Fibroblast of lung (primary cell): ENCODE measurements at places on chromosomes 4 and X.
A peak's percentile ranks its signal among the peaks of the same experiment; 100 is the strongest.

- DNase-seq, result peak; percentile 40
Observed at GRCh38 chr4:15163284-15163645, 161.0 kb downstream of the CPEB2 start.

DNA sequence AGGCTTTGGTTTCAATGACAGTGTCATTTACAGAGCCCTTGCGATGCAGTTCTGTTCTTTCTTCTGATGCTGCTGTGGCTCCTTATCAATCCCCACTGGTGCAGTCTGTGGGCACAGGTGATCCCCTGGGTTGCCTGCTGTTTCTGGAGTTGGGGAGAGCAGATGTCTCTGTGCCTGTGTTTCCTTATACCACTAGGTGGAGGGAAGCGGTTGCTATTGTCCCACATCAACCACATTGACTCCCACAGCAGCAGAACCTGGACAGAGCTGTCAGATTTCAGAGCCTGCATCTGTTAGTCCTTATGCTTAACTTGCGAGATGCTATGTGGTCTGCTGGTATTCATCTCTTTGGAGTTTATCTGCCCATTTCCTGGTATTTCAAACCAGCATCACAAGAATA lies 57.7 kb downstream of the NEIL3 start:
- no peak for DNase-seq

DNA sequence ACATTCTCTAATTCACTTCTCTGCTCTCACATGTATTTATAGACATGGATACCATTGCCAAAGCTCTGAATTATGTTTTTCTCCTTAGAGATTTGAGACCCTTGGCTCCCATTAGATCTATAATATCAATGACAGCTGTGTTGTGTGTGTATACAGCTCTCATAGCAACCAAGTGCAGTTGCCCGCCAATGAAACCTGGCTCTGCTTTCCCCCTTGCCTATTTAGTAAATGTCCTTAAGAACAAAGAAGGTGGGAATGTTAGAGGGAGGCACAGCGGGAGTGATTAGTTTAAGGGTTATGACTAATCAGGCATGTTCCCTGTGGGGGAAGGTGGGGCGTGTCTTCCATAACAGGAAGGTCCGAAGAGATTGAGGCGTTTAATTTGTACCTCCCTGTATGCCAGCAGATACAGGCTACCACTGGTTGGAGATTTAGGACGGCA lies 100.5 kb upstream of the TBC1D9 start:
- DNase-seq, result peak; percentile 55

- no peak for DNase-seq
Observed at GRCh38 chrX:24002167-24002566, 24.8 kb downstream of the KLHL15 start.

DNA sequence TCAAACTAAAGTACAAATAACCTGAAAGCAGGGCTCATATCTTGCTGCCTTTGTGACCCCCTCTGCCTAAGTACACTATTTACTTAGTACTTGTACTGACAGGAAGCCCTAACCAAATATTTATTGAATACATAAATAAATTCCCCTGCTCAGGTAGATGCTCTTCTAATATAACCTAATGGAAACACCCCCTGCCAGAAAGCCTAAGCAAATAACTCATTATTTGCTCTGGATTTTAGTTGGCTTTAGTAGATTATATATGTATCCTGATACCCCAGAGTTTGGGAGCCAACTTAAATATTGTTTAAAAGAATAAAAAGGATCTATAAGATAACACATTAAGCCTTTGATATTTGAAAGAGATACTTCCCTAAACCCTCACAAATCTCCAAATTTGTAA lies 318.2 kb downstream of the PPP1R2C start:
- DNase-seq, result no peak

DNA sequence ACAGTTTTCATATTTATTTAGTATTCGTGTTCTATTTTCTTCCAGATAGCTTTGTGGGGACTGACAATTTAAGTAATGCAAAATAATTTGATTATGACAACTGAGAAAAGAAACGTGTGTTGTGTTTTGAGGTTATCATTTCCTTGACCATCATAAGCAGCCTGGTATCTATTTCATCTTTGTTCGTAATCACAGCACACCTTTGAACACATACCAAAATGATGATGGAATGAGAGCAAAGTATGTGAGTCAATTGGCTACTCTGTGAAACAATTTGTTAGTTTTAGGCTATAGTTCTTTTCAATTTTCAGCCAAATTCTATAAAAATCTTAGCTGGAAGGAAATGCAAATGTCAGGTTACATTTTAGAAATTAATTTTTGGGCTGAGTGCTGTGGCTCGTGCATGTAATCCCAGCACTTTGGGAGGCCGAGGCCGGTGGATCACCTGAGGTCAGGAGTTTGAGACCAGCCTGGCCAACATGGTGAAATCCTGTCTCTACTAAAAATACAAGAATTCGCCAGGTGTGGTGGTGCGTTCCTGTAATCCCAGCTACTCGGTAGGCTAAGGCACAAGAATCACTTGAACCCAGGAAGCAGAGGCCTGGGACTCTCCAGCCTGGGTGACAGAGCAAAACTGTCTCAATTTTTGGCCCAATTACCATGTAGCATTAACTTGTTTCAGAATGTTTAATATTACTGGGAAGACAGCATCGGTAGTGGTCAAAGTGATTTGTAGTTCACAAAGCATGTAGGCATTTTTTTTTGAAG lies 1.1 kb upstream of the DUSP21 start:
- DNase-seq, result peak; percentile 5

- DNase-seq, result no peak
Observed at GRCh38 chr4:158870282-158870625, 101.4 kb downstream of the FNIP2 start.

DNA sequence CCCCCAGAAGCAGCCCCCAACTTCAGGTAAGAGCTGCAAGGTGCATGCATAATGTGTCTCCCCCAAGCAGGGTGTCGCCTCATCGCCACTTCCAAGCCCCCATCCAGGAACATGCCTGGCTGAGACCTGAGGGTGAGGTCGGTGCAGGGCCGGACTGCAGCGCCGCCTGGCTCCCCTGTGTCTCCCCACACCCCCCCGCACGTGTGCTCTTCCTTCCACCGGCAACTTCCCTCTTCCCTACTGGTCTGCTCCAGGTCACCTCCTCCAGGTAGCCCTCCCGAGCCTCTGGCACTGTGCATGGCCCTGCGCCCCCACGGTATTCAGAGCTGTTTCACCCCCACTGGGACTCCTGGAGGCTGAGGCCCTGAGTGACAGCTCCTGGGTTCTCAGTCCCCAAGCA lies 2.2 kb upstream of the BGN start:
- no peak for DNase-seq

GRCh38 chr4:4338210-4339001 lies 48.4 kb downstream of the ZBTB49 start:
- no peak for DNase-seq

- no peak for DNase-seq
Observed at GRCh38 chrX:50068285-50068563, 132.6 kb downstream of the AKAP4 start.

DNA sequence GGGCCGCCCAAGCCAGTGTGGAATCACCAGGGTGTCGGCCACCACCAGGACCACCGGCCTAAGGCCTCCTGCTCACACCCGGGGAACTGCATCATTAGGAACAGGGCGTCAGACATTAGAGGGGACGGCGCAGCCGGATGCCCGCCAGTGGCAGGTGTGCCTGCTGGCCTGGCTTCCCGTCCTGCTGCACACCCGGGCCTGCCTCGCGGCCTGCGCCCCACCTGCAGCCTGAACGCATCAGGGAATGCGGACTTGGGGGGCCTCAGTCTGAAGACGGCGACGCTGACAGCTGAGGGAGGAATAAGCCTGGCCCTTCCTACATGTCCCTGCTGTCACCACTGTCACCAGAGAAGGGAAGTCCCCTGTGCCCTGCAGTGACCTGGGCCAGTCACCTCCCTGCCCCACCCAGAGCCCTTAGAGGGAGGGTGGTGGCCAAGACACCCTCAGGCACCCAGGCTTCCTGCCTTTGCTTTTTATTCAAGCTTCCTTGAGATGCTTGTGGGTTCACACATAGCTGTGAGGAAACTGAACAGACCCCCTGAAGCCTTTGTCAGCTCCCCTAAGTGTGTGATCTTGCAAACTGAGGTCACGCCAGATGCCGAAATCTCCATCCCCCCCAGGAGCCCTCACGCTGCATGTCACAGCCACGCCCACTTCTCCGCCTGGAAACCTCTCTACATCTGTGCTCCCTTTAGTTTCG lies 3.2 kb downstream of the DGKQ start:
- no peak for DNase-seq

GRCh38 chr4:17504081-17504480 lies 7.8 kb downstream of the QDPR start:
- no peak for DNase-seq

DNA sequence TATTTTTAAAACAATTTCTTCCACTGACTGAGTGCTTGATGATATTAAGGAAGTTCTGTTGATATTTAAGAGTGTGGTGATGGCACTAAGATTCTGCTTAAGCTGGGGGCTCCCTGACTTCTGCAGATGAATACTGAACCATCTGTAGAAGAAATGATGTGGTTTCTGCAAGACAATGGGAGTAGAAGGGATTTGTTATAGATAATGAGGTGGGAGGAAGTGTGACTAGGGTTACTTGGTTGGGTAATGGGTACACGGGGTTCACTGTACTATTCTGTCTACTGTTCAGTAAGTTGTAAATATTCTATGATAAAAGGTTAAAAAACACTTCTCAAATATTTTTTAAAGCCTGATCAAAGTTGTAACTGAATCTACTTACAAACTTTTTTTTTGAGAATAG lies 60.9 kb upstream of the TXK start:
- DNase-seq, result peak; percentile 12

GRCh38 chr4:22019676-22020075 lies 71.1 kb upstream of the KCNIP4 start:
- DNase-seq, result no peak

DNA sequence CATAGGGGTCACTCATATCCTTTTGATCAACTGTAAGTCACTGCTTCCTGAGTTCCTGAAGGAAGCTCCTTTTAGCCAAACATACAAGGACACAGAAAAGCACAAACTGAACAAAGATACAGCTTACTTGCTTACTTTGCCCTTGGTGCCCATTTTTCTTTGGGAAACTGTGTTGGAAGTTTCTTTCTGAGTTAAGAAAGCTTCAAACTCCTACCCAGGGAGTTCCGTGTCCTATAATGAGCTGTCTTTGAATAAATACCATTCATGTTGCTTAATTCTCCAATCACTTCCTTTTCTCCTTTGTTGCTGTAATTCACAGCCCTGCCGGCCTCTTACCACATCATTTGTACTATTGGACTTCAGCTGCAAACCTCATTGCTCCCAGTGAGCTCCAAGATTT lies at the start of gene ADH4:
Gene ADH4 (minus strand): TSS at position 228 of the 400 bp plus-strand sequence. CDS start 75 bp downstream, at position 153.
- DNase-seq, result peak; percentile 23

DNA sequence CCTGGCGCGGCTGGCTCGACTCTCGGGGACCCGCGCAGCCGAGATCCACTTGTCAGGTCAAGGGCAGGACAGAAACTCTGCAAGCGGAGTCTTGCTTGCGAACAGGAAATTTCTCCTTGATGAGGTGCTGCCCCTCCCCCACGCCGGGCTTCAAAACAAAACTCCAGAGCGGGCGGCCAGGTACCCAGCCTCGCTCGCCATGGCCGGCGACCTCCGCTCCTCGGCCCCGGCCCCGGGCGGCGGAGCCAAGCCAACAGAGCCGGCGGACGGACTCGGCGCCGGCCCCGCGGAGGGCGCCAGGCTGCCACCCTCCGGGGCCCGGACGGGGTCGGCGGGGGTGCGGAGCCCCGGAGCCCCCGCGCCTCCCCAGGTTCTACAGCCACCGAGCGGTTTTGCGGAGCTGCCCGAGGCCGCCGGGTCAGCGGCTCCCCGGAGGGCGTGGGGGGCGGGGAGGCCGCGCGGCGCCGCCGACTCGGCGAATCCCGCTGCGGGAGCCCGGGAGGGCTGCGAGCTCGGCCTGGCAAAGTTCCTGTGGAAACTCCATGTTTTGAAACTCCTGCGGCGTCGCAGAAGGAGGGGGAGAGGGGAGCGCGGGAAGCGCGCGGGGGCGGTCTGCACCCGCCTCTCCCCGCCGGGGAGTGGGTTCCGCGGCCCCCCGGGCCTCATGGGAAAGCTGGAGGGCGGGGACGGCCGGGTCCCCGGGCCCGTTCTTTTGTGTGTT lies 11.7 kb upstream of the BCOR start:
- DNase-seq, result peak; percentile 64

- DNase-seq, result peak; percentile 55
Observed at GRCh38 chrX:117977526-117977925, 139.1 kb downstream of the KLHL13 start.

GRCh38 chrX:140661643-140662042 lies 47.9 kb upstream of the LINC00632 start:
- peak; percentile 2 for DNase-seq

DNA sequence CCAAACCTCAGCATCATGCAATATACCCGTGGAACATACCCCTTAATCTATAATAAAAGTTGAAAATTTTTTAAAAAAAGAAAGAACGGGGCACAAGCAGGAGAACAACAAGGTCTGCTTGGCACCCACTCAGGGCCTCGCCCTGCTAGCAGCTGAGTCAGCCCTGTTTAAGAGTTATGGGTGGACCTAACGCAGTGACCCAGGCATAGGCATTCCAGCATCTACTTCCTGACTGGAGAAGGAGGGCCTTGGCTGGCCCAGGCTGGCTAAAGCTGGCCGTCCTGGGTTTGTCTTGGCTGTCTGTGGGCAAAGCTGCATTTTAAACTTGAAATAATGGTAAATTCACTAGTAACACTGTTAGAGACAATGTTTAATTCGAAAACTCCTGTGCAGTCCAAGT lies 236.7 kb upstream of the PGRMC2 start:
- peak; percentile 96 for DNase-seq

DNA sequence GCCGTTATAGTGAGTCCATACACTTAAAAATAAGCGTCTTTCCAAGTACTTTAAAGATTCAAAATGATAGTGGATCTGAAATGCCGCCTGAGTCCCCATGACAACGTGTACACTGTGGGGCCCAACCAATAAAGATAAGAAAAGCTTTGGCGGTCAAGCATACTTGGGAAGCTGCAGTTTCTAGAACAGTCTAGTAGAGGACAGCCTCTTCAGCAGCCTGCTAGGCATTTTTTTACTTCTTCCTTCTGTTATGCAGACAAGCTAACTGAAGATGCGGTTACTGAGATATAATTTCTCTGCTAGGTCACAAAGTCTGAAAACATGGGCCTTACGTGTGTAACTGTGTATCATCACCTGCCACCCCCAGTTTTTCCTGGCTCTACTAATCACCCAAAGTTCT lies 402 bp upstream of the UPRT start:
- no peak for DNase-seq

GRCh38 chr4:51831133-51831532 lies 11.8 kb upstream of the DCUN1D4 start:
- peak; percentile 59 for DNase-seq

- no peak for DNase-seq
Observed at GRCh38 chrX:37813570-37813969, 33.7 kb downstream of the CYBB start.

DNA sequence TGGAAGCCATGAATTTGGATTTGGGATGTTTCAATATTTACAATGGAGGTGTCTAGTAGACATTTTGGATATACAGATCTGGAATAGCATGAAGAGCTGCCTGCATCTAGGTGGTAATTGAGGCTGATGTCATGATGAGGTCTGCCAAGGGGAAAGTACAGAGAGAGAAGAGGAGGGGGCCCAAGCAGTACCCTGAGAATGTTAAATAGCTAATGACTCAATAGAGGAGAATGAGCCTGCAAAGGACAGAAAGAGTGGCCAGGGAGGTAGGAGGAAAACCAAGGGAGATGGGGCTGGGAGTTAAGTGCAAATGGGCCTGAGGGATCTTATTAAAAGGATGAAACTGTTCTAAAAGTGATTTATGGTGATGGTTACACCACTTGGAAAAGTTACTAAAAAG lies 182.2 kb upstream of the KIT start:
- DNase-seq, result no peak
